ENCODE measurements at places on chromosomes 16 and 17.

GRCh38 chr17:21036361-21036881 is 6.4 kb downstream of the USP22 start:
- DNase-seq: no peak

DNA sequence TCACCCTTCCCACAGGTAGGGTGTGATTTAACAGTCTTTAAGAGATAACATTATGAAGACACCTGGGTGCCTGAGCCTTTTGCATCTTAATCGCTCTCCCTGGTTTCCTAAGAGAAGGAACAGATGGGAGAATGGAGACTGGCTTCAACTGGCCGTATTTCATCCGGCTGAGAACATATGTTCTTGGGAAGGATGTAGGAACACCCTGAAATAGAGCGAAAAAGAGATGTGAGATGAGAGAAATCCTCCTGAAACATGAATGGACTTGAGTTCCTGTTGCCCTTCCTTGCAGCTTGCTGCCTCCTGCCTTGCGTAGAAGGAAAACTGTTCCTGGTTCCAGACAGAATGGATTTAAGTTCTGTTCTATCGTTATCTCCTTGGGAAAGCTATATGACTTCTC is 385.4 kb upstream of the RBFOX1 start:
- DNase-seq: no peak

- DNase-seq: no peak
These were observed 1795.9 kb downstream of the TP53TG3F start for GRCh38 chr16:35255186-35255803.

GRCh38 chr17:55577687-55578086 is 66.4 kb upstream of the SMIM36 start:
- no peak for DNase-seq

DNA sequence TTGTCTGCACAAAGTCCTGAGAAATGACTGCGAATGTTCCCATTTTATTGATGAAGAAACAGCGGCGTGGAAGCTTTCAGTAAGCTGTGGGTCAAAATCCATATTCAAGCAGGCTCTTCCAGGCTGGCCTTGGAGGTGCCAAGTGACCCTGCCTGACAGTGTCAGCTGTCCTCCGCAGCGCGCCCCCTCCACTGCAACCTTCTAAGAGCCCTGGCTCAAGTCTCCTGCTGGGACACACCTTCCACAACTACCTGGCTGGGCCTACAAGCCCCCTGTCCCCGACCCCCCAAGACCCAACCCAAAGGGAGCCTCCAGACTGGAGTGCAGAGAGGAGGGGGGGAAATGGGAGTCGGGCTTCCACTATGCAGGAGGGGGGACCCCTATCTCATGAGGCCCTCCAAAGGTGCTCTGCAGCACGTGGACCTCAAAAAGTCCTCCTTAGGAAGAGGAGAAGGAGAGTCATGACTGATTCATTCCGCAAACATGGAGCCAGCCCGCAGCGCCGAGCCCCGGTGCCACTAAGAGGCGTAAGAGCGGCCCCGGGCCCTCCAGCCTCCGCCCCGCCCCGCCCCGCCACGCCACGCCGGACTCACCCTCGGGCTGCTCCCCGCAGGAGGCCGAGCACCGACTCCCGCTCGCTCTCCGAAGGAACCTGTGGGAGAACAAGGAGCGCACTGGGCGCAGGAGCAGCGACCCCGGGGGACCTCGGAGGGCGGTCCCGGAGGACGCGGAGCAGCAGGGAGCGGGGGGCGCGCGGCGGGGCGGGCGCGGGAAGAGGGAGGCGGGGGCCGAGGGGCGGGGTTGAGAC is 574 bp downstream of the MPP3 start:
- no peak for DNase-seq
